ENCODE measurements at places on chromosomes 5 and 9. TPM values are rescaled to one million over a fixed set of nuclear protein-coding genes. Genes with fewer than 3 reads are reported as not detected.

Gene PRRC2B
- total RNA-seq = 57.3 TPM

Gene FIBCD1
- total RNA-seq = 1.8 TPM

Gene CD274
- total RNA-seq = 1.8 TPM

Gene TRIM36
- total RNA-seq = 0.39 TPM

Gene TLE4
- 3.3 TPM for total RNA-seq

Gene GFI1B
- not detected for total RNA-seq

Gene EIF4EBP3
- total RNA-seq = 2.6 TPM
